Right renal cortex interstitium (tissue), 3 donors: ENCODE measurements at places on chromosomes 1 and 21. TPM values are rescaled to one million over a fixed set of nuclear protein-coding genes. Genes with fewer than 3 reads are reported as not detected.

NDUFV3 gene
- polyA plus RNA-seq, result 39.7 TPM

SPATA46 gene
- polyA plus RNA-seq, result 0.42 TPM

- no peak for DNase-seq
Observed at GRCh38 chr1:84732520-84732919, 42.3 kb upstream of the SSX2IP start.

- DNase-seq, result no peak
Observed at GRCh38 chr1:10671622-10672342, 124.7 kb downstream of the CASZ1 start.

GRCh38 chr1:234734869-234735268, 124.9 kb upstream of the IRF2BP2 start:
- no peak for DNase-seq

- DNase-seq, result no peak
Observed at GRCh38 chr1:6198646-6199297, 623 bp downstream of the RPL22 start.

GRCh38 chr1:230506451-230506850, 80.3 kb upstream of the PGBD5 start:
- DNase-seq, result no peak

DNA sequence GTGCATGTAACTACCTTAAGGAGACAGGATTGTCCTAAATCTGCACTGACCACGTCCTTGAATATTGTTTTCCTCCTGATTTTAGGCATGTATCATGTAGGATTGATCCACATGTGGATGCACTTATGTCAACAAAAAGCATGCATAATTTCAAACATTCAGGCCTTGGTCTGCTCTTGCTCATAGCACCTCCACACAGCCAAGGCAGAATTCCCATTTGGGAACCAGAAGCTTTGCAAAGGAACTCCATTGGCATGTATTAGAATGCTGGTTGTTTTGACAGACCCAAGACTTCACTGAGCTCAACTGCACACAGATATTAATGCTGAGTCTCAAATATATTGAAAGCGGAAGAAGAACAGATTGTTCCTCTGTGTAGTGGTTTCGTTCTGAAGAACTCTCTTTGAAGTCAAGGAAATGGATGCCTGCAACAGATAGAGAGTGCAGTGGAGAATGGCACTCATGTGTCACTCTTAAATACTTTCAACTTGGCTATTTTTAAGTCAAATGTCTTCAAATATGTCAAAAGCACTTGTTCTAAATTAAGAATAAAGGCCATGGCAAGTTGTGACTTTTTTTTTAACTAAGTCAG, 387.6 kb downstream of the LTN1 start:
- DNase-seq, result no peak
